ENCODE measurements at places on chromosomes 1 and 21.
A peak's percentile ranks its signal among the peaks of the same experiment; 100 is the strongest.

GRCh38 chr1:245990315-245991022 lies 516.6 kb downstream of the SMYD3 start:
- no peak for DNase-seq

- DNase-seq: no peak
Observed at GRCh38 chr1:38651669-38652068, 207.9 kb downstream of the RRAGC start.

DNA sequence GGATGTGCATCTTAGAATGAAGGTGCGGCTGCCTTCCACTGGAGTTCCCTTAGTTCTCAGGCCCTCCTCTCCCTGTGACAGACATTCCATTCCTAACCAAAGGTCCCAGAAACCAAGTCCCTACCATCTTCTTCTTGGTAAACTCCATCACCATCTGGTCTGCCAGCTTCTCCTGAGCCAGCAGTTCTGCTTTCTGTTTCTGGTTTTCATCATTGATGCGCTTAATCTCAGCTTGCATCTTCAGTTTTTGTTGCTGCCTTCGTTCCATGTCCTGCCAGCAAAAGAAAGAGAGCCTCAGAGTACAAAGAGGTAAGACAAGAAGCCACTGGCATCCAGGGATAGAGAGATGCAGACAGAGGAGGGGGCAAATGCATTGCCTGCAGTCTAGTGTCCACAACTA lies 18.0 kb upstream of the VSIG8 start:
- no peak for DNase-seq

DNA sequence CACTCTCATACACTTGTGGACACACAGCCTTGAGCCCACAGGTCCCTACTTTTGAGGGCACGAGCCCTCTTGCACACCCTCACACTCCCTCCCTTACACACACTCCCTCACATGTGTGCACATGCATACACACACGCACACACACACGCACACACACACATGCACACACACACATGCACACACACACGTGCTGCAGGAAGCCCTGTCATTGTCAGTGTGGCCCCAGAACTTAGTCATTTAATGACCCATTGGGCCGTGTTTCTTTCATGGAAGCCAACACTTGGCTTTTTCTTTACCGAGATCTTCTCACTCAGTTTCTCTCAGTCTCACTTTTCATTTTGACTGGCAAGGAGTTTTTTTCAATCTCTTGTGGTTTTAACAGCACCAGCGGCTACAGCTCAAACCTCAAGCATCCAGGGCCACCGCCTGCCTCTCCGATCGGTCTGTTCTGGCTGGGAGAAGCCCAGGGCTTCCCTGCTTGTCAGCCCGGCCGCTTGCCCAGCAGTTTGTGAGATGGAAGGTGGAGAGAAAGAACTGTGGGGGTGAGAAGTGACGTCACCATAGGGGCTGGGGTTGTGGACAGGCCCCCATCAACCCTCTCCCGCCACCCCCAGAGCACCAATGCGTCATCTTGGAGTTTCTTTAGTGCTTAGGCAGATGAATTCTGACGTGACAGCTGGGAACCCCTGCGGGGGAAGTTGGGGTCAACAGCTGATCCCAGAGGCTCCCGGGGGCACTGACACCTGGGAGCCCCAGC lies 15.8 kb upstream of the TNFRSF8 start:
- DNase-seq: no peak

GRCh38 chr1:225299624-225300023 lies 128.2 kb downstream of the LBR start:
- DNase-seq: no peak

GRCh38 chr1:59605184-59605583 lies 209.6 kb upstream of the HOOK1 start:
- no peak for DNase-seq

DNA sequence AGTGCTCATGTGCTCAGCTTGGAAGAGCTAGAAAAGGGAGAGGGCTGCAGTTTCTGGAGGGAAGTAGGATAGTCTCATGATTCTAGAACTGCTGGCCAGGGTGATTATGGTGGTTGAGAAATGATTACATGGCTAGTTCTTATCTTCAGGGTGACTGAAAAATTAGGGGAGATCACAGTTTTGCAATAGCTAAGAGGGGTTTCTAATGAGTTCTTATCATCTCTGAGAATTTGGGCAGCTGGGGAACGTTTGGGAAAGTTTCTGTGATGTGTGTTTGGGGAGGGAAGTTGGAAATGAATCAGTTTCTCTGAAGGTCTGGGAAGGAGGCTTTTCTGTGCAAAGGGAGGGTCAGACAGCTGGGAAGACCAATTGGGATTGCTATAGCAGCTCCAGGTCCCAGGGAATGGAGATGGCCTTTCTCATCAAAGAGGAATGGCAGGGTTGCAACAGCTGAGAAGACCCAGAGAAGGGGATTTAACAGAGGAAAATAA lies 7.6 kb upstream of the RHOU start:
- peak; percentile 25 for DNase-seq

GRCh38 chr1:57996400-57996799 lies 550.1 kb downstream of the OMA1 start:
- DNase-seq: no peak

DNA sequence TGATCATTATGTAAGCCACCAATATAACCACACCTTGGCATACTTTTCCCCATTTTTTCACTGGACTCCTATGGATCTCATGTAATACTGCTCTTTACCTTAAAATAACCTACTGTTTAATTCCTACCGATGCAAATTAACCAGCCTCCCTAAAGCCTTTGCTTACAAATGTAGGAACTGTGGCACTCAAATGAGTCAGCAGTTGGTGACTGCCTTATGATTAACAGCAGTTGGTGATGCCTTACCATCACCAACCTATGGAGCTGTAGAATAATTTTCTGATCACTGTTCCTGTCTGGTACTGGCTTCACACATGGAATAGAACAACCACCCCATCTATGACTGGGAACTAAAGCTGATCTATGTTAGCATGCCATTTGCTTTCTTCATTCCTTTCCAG lies 7.8 kb upstream of the NUDT17 start:
- no peak for DNase-seq

DNA sequence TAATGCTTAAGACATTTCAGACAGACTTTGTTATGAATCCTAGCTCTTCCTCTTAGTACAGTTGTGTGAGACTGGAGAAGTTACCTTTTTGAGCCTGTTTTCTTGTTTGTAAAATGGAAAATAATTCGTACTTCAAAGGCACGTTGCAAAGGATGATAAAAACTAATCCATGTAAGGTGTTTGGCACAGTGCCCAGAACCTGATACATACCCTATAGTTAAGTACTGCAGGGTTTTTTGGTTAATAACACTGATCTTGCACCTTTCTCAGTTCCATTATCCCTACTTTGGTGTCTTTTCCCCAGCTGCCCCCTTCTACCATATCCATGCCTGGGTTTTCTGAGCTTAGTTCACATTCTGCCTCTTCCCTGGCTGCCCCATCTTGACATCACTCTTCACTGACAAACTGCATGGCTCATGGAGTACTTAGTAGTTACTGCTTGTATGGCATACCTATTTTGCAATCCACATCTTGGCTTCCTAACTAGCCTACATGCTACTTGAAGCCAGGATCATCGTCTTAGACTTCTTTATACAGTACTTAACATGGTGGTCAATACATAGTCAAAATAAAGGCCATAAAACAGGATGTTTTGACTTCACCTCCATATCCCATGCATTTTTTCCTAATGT lies 10.1 kb downstream of the CCDC185 start:
- DNase-seq: no peak

DNA sequence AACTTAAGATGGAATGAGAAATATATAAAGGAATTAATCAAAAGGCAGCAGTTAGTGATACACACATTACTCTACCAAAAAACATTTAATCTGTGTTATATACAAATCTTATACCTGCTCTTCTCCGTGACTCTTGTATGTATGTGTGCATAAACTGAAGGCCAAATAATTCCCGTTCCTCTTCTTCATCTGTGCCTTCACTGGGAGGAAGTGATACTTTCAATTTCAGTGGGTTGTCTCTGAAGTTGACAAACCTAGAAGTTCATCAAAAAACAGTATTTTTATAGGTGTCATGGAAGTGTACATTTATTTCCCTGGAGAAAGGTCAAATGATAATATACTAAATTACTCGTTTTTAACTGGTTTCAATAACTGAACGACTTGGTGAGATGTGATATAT lies 19.3 kb downstream of the TRMT13 start:
- DNase-seq: no peak

DNA sequence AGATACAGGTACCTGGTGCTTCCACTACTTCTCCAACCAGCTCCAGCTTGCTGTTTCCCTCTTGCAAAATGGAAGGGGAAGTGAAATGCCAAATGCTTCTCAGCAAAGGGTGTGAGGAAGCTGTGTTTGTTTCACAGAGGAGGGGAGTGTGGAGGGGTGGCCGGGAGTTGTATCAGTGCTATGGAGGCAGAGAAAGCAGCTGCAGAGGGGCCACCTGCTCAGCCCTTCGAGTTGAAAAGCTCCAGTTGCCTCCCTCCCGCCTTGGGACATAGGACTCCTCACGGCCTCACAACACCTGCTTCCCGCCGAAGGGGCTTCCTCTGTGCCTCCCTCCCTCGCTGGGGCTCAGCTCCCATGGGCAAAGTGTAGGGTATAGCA lies 12.1 kb upstream of the LINGO4 start:
- DNase-seq: no peak

DNA sequence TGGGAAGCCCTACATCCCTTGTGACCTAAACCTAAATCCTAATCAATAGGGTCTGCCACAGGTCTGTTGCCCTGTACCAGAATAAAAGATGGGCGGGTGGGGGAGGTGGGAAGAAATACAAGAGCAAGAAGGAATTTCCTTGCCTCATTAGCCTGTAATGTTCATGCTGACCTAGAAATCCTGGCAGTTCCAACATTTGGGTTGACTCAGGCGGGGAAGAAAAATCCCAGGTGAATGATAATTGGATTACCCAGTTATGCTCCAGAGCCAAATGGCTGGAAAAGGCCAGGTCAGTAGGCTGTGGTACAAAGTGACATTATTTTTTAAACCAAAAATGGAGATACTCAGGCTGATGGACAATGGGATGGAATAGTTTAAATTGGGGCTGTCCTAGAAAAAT lies 27.3 kb upstream of the A3GALT2 start:
- DNase-seq: no peak

GRCh38 chr21:21230672-21231071 lies 232.5 kb downstream of the NCAM2 start:
- no peak for DNase-seq

GRCh38 chr1:159187647-159188374 lies 16.4 kb downstream of the CADM3 start:
- no peak for DNase-seq

GRCh38 chr1:41892301-41892781 lies 26.4 kb downstream of the HIVEP3 start:
- no peak for DNase-seq

DNA sequence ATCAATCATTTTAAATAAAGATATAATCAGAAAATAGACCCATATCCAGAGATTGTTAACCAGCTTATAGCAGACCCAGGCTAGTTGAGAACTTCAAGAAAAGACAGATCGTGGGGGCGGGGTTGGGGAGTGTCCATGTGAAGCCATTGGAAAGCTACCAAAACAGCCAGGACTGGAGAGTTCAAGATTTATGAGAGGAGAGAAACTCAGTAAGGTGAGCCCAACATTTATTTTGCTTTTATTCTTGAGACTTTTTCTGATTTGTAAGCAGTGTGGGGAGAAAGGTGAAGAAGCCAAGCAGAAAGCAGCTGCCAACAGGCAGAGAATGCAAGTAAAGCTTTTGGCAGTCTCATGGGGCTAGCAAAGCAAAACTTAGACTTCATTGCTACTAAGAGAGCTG lies 179.9 kb downstream of the VPS13D start:
- peak; percentile 63 for DNase-seq

- DNase-seq: no peak
Observed at GRCh38 chr1:234271243-234271606, 102.0 kb upstream of the COA6 start.

- no peak for DNase-seq
Observed at GRCh38 chr1:3886691-3887090, 13.4 kb downstream of the C1orf174 start.

- no peak for DNase-seq
Observed at GRCh38 chr1:172778456-172779455, 119.9 kb downstream of the FASLG start.

DNA sequence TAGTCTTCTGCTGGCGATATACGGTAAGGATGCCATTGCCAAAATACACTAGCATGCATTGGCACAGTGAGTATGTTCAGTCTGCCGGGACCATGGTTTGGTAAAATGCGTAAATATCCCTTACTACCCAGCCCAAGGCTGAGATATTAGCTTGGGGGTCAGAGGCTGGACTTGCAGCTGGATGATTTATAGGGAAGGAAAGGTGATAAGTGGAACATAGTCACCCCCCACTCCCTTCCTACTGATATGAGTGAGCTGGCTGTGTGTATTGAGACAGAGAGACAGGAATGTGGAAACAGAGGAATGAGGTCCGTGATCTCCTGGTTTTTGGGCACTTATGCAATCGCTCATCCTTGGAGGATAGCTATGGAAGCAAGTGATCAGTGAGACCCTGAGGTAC lies 642.8 kb downstream of the KCNT2 start:
- no peak for DNase-seq

DNA sequence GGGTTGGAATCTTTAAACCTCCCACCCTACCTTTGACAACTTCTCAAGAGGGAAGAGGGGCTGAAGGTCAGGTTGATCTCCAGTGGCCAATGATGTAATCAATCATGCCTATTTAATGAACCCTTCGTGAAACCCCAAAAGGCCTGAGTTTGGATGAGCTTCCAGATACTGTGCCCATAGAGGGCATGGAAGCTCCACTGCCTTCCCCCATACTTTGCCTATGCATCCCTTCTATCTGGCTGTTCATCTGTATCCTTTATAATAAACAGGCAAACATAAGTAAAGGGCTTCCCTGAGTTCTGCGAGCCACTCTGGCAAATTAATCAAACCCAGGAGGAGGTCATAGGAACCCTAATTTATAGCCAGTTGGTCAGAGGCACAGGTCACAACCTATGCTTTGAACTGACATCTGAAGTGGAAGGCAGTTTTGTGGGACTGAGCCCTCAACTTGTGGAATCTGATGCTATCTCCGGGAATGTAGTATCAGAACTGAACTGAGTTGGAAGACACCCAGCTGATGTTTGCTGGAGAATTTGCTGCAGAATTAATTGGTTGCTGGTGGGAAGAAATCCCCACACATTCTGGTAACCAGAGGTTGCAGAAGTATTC lies 24.8 kb downstream of the S100A10 start:
- no peak for DNase-seq

- DNase-seq: no peak
Observed at GRCh38 chr1:155892796-155893195, 18.4 kb downstream of the RIT1 start.

DNA sequence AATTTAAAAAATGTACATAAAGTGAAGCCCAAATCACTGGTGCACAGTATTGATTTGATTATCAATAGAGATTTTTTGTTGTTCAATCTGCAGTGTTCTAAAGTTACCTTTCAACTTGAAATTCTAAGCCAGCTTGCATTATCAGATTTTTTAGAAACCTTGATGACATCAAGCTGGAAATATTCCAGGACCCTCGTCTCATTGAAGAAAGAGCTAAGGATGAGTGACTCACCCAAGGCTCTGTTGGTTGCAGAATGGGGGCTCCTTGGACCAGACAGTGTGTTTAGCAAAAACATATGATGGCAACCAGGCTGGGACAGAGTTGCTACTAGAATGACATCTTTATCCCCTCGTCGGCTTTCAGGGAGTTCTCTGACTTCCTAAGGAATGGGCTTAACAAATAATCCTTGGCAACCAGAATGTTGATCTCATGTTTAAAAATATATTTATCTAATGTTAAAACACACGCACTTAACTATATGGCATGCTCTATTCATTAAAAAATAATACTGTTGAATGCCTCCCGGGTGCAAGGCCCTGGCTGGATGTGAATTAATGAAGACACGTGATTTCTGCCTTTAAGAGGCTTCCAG lies 79.7 kb downstream of the RUNX3 start:
- no peak for DNase-seq

- DNase-seq: no peak
Observed at GRCh38 chr21:42466700-42467099, 29.3 kb downstream of the RSPH1 start.

Measured in uterus (tissue), 4 donors.